ENCODE measurements at places on chromosomes 16 and 17. TPM values are rescaled to one million over a fixed set of nuclear protein-coding genes. Genes with fewer than 3 reads are reported as not detected.

GRCh38 chr17:8310601-8311123, 621 bp downstream of the ARHGEF15 start:
- DNase-seq: no peak

- DNase-seq: no peak
These were observed 57.0 kb downstream of the TANC2 start for GRCh38 chr17:63023049-63023448.

GRCh38 chr16:9268446-9268845, 177.0 kb downstream of the HAPSTR1 start:
- no peak for DNase-seq

DNA sequence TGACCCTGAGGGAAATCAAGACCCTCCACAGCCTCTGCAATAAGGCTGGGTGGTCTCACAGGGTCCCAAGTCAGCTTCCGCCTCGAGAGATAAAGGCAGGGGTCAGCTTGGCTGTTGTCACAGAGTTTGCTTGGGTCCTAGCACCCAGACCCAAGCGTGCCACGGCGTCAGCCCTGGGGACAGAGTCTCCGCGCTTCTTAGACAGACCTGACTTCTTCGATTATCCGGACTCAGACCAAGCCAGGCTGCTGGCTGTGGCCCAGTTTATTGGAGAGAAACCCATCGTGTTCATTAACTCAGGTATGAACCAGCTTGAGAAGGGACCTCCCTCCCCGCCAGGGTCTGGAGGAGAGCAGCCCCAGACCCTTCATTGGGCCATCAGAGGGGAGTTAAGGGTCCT, 588 bp downstream of the C16orf92 start:
- DNase-seq: no peak

GRCh38 chr17:45310380-45311324, 6.2 kb downstream of the MAP3K14 start:
- peak; percentile 85 for DNase-seq

DNA sequence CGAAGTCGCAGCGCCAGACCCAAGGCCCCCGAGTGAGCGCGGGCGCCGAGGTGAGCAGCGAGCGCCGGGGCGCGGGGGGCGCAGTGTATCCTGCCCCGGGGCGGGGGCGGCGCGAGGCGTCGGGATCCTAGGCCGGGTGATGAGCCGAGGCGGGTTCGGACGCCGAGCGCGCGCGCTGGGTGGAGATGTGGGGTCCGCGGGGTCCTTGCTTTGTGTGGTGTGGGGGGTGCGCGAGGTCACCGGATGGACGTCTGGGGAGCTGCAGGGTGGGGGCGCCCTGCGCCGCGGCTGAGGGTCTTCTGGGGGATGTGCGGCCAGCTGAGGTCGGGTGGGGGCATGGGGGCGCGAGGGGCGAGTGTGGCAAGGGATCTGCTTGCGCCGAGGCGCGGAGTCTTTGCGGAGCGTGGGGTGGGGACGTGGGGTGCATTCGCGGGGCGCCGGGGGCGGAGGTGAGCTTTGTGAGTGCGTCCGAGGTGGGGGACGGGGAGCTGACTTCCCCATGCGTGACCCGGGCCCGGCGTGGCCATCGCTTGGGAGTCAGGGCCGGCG, 560 bp downstream of the RAI1 start:
- peak; percentile 61 for DNase-seq

ODAD4 gene
- not detected for total RNA-seq

- no peak for DNase-seq
These were observed 167.3 kb upstream of the IRX3 start for GRCh38 chr16:54453871-54454270.

DNA sequence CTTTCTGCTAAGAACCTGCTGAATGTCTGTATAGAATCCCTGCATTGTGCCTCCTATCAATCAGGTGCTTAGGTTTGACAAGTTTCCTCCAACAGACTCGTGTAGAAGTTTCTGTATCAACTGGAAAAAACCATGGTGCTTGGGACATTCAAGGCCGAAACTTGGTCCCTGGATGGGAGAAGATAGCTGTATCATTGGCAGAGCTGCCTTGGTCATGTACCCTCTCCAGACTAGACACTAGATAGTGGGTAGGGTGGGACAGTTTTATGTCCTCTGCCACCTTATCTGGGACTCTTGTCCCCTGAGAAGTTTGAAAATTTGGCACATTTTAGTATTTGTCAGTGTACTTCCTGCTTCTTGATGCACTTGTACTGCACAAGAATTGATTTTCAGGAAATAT, 520.8 kb downstream of the WWOX start:
- DNase-seq: no peak

STAT5A gene
- total RNA-seq: 66.7 TPM

CYGB gene
- total RNA-seq: 0.24 TPM

ZNF629 gene
- total RNA-seq: 5.1 TPM

DNA sequence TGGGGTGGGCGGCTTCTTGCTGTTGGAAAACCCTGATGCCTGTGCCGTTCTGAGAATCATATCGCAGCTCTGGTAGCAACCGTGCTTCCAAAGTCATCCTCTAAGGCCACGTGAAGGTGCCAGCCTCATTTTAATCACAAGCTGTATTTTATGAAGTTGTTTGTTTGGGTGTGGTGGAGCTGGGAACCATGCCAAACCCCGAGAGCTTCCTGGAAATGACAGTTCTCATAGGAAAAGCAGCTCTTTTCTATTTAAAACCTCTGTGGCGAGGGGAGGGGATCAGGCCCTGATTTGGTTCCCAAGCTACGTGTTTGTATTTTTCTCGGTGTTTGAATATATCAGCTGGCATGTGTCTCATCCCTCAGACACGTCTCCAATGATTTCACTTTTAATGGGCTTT, 21.7 kb downstream of the KNOP1 start:
- DNase-seq: peak; percentile 62

NPIPA2 gene
- 0.96 TPM for total RNA-seq

- peak; percentile 27 for DNase-seq
These were observed 2.1 kb downstream of the DHRS11 start for GRCh38 chr17:36593656-36594316.

GRCh38 chr16:78025631-78026030, 3.3 kb downstream of the CLEC3A start:
- no peak for DNase-seq

GRCh38 chr16:49019081-49019633, 262.5 kb downstream of the CBLN1 start:
- DNase-seq: no peak

- no peak for DNase-seq
These were observed 15.2 kb upstream of the METRNL start for GRCh38 chr17:83064021-83064731.

- peak; percentile 48 for DNase-seq
These were observed at the start of gene SLFN13 for GRCh38 chr17:35448214-35448898. Gene SLFN13, minus strand, starts transcription at chr17:35448766. Its CDS starts 3,086 bp downstream, at chr17:35445680.

KDM6B gene
- 0.48 TPM for total RNA-seq

NOS2 gene
- not detected for total RNA-seq

GRCh38 chr16:31395647-31396046, 2.5 kb downstream of the ITGAD start:
- no peak for DNase-seq

GRCh38 chr17:42904110-42904469, 3.5 kb downstream of the G6PC1 start:
- DNase-seq: no peak

- DNase-seq: peak; percentile 73
These were observed 21.0 kb downstream of the CYB5D2 start for GRCh38 chr17:4163951-4164350.

- DNase-seq: no peak
These were observed 10.4 kb downstream of the PTRH2 start for GRCh38 chr17:59696682-59697277.

NEUROD2 gene
- 1.4 TPM for total RNA-seq

DNA sequence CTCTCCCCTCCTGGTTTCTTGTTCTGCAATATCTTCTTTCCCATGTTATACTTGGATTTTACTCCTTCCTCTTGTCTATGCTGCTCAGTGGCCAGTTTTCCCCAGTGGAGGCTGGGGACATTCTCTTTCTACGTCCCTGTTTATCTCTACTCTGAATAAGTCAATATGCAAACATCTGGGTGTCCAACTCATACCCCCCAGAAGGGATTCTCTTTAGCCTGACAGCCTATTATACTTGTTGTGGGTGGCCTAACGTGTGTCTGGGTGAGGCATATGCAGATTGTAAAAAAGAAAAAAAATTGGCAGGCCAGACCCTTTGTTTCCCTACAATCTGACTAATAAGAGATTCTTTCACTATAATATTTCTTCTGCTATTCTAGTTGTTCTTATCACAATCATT, 134.2 kb upstream of the MAF start:
- no peak for DNase-seq

- no peak for DNase-seq
These were observed 1216.3 kb upstream of the GOT2 start for GRCh38 chr16:59950431-59950830.

UMOD gene
- 2.6 TPM for total RNA-seq

- peak; percentile 52 for DNase-seq
These were observed 145.0 kb downstream of the SEC14L1 start for GRCh38 chr17:77285594-77286390.

GRCh38 chr16:82425661-82426060, 201.1 kb upstream of the CDH13 start:
- DNase-seq: no peak

SNAI3 gene
- not detected for total RNA-seq

GRCh38 chr17:58576679-58577367, 62.4 kb upstream of the MTMR4 start:
- no peak for DNase-seq

CD300LD gene
- not detected for total RNA-seq

SLC52A1 gene
- total RNA-seq: 1.4 TPM

DNA sequence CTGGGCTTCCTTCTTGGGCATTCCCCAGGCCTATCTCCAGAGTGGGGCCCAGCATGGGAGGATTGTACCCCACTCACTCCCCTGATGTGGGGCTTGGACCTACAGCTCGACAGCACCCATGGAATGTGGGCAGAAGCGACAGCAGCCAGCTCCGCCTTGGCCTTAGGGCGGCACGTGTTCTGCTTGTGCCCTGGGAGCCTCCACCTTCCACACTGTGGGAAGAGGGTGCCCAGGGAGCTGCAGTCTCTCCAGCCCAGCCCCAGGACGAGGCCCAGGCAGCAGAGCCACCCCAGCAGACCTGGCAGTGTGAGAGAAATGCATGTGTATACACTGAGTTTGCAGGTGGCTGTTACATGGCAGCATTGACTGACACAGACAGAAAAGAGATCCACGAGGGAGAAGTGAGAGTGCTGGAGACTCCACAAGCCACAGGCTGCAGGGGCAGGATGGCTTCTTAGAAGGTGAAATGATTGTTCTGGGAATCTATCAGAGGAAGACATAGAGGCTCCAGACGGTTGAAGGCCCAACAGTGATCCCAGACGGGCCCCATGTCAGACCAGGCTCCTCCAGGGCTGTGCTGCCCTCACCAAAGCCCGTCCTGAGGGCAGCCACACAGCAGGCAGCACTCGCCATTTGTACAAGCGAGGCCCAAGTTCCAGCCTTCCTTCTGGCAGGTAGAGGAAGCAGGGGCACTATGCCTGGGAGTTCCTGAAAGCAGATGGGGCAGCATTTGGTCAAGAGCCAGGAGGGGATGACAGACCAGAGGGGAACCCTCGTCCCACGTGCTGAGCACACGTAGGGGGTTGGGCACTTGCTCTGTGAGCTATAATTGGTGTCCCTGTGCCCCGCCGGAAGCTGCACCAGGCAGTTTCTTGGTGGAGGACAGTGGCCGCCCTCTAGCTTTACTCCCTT, 2.8 kb upstream of the DNASE1 start:
- no peak for DNase-seq

SLC38A8 gene
- not detected for total RNA-seq

KRT12 gene
- 4.6 TPM for total RNA-seq

- peak; percentile 41 for DNase-seq
These were observed 3.8 kb downstream of the NTHL1 start for GRCh38 chr16:2043667-2044451.

- no peak for DNase-seq
These were observed 190.2 kb upstream of the ZNF469 start for GRCh38 chr16:88192601-88193000.

ABCA6 gene
- total RNA-seq: 17.1 TPM

C17orf58 gene
- total RNA-seq: 0.96 TPM

- no peak for DNase-seq
These were observed 198.4 kb upstream of the SOX9 start for GRCh38 chr17:71922439-71922838.

DNA sequence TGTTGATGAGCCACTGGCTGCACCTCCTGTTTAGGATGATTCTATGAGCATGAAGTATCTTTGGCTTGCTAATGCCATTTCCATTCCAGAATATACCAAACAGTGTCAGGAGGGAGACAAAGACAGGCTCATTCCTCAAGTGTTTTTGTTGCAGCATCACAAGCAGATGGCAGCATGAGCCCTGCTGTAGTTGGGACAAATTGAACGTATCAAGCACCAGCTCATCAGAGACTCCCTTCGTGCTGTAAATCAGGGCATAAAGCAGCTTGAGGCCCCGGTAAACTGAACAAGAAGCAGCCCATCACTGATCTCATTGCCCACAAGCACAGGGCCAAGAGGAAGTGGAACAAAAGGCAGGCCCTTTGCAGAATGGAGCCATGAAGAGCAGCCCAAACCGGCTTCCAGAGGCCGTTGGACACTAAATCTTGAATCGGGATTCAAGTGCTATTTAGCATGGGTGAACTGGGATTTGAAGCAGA, 45.9 kb upstream of the HS3ST3A1 start:
- peak; percentile 32 for DNase-seq

GRCh38 chr17:72942579-72942978, 149.9 kb downstream of the SLC39A11 start:
- no peak for DNase-seq

- no peak for DNase-seq
These were observed 67.6 kb upstream of the FOXF1 start for GRCh38 chr16:86442703-86443102.

DNA sequence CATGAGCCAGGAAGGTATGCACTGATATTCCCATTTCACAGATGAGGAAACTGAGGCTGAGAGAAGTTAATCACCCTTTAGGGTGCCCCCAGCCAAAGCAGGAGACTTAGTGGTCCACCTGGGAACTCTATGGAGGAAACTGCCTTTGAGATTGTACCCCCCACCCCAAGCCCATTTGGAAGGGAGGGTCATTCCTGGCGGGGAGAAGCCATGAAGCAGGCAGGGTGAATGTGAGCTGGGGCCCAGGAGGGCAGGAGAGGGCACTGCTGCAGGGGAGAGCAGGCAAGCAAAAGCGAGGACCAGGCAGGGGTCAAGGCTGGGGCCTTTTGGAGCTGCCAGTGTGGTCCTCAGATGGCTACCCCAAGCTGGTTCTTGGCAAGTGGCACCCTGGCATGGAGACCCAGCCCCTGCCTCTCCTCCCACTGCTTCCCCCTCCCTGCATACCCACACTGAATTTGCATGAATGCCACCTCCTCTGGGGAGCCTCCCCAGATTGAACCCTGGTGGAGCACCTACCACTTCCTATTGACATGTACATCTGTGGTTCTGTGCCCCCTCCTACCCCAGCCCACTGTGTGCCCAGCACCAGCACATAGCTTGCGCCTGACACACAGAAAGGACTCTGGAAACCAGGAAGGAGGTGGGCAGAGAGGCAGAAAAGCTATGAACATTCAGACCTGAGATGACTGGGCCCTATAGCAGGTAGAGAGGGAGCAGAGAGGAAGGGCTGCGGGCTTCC, 965 bp upstream of the TMC6 start:
- DNase-seq: no peak

- no peak for DNase-seq
These were observed 211.0 kb upstream of the MAF start for GRCh38 chr16:79811541-79811940.

C17orf107 gene
- 11.3 TPM for total RNA-seq

BFAR gene
- total RNA-seq: 85.9 TPM
